ENCODE measurements at places on chromosomes 2 and 18.

GRCh38 chr2:30334762-30335363 lies 103.5 kb downstream of the LBH start:
- DNase-seq, result no peak

DNA sequence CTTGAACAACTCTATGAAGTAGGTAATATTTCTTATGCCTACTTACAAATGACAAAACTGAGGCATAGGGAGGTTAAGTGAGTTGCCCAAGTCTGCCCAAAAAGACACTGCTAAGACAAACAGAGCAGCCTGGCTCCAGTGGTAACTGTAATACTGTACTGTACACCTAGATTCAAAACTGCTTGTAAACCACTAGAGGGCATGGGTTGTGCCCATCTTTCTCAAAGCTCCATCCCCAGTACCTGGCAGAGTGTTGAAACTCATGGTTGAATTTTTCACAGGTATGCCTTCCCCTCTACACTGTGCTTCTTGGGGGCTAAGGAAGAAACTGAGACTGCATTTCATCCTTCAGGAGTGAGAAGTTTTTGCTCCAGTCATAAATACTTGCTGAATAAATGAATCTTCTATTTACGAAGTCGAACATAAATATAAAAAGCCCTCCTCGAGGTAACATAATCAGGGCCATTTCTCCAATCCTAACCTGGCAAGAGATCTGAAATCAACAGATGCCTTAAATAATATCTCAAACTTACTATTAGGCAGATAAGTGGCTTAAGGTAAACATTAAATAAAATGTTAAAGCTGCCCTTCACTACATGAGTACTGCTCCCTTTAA lies 2.0 kb downstream of the PPP4R1 start:
- no peak for DNase-seq

- DNase-seq, result no peak
Observed at GRCh38 chr18:13616041-13616440, 110.3 kb downstream of the FAM210A start.

GRCh38 chr2:133867166-133867565 lies 298.9 kb upstream of the NCKAP5 start:
- DNase-seq, result no peak

GRCh38 chr2:45713136-45713535 lies 61.7 kb downstream of the PRKCE start:
- no peak for DNase-seq

DNA sequence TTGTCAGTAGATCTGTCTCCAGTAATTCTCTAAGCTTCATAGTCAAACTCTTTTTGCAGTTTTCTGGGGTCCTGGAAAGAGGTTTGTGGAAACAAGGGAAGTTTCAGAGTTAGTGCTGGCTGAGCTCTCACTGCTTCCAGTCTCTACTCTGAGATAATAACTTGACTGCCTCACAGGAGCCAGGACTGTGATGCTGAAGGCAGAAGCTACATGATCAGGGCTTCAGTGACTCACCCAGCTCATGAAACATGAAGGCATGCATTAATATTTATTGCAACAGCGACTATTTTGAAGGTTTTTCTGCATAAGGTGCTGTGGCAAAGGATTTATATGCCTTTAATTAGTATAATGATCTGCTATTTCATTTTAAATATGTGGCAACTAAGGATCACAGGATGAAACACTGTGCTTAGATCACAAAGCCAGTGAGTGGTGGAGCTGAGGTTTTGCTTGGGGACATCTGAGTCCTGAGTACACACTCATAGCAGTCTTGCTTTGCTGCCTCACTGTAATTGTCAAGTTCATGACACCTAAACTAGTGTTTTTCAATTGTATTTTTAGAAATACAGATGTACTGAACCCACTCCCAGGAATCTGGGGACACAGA lies 448.4 kb upstream of the GCFC2 start:
- no peak for DNase-seq

DNA sequence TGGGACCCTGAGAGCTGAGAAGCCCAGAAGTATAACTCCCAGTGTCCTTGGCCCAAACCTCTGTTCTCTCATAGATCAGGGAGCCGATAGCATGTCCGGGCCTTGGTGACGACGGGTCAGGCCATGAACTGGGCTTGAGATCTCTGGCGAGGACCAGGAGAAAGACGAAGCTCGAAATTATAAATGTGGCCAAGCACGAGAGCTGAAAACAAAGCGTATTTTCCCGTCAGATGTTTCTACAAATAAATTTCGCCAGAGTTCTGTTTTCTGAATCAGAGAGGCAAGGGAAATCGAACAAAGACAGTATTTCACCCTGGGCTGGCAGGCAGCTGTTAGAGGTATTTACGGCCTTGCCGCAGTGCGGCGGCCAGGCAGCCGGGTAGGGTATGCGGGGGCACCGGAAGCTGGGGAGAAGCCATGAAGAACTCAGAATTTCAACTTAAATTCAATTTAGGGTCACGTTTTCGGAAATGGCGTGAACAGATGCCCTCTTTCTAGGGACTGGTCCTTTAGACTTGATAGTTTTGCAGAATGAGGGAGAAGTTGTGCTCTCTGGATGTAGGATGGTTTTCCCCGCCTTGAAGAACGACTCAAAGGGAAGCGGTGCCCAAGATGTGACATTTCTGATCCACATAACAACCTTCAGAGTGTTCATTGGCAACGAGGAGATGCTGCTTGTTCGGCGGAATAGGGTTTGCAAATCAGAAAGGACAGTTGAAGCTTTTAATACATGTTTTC lies 9.6 kb downstream of the HOXD8 start:
- no peak for DNase-seq

DNA sequence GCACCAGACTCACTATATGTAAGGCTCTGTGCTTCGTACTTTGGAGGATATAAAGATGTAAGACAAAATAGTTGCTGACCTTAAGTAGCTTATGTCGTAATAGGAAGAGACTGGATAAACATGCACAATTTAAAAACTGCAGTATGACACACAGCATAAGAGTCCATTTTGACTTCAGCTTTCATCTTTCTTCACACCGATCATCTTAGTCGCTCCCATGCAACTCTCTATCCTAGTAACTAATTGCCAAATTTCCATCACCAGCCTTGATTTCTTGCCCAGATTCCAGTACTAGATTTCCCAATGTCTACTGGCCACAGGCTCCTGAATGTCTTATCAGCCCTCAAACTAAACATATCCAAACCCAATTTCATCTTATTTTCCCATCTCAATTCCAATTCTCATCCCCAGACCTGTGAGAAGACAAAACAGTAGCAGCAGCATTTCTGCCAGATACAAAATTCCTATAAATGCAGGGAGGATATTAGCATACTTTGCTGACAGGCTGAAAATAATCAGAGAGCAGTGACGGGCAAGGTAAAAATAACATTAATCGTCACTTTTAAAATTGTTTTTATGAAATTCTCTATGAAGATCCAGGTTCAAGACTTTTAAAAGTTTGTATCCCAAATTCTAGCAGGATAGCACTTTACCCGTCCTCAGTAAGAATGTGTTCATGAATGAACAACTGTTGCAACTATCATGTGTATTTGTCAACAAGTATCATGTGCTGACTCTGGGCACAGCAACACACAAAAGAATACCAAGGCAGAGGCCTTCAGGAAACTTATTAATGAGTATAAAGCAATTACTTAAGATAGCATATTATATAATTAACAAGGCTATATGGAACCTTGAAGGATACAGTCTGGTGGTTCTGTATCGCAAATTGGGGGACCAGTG lies 42.2 kb downstream of the KIDINS220 start:
- no peak for DNase-seq

DNA sequence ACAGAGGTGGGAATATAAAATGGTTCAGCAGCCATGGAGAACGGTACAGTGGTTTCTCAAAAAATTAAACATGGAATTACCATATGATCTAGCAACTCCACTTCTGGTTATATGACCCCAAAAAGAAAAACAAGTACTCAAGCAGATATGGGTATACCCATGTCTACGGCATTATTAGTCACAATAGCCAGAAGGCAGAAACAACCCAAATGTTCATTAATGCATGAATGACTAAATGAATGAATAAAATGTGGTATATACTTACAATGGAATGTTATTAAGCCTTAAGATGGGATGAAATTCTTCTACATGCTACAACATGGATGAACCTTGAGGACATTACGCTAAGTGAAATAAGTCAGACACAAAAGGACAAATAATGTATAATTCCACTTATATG lies 266.8 kb upstream of the FBXO11 start:
- DNase-seq, result no peak

DNA sequence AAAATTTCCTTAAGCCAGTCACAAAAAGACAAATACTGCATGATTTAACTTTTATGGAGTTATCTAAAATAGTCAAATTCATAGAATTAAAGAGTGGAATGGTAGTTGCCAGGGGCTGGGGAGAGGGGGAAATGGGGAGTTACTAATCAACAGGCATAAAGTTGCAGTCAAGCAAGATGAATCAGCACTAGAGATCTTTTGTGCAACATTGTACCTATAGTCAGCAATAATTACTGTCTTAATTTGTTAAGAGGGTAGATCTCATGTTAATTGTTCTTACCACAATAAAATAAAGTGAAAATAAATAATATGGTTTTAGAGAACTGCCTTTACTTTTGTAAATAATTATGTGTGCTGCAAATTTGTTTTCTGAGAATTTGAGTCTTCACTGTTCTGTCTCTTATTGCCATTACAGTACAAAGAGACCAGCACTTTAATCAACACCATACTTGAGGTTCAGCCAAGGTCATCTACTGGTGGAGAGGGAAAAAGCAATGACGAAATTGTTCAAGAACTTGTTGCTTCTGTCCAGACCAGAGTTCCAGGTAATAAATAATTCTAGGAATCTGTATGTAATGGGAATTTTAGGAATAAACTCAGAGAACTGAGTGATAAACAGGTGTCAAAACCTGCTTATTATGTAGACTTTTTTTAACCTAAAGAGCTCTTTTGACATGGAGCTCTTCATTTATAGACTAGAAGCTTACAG lies 75.5 kb downstream of the TRABD2A start:
- DNase-seq, result no peak

- no peak for DNase-seq
Observed at GRCh38 chr2:179682756-179683155, 178.7 kb downstream of the ZNF385B start.

DNA sequence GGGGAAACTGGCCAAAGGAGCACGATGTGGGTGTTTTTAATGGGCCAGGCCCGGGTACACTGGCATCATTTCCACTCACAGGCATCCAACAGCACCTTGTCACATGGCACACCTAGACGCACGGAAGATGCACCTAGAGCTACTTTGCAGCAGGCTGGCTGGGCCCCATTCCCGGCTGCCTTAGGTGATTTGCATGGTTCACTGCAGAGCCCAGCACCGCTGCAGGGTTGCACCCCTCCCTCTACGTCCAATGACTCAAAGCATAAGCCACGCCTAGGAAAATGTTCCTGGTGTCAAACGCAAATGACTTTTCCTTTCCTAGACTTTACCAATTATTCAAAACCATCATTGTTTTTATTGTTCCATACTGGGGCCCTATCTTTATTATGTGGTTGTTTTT lies 222.9 kb downstream of the EIPR1 start:
- DNase-seq, result no peak

GRCh38 chr18:67513280-67513679 lies 3.2 kb downstream of the DSEL start:
- DNase-seq, result no peak

DNA sequence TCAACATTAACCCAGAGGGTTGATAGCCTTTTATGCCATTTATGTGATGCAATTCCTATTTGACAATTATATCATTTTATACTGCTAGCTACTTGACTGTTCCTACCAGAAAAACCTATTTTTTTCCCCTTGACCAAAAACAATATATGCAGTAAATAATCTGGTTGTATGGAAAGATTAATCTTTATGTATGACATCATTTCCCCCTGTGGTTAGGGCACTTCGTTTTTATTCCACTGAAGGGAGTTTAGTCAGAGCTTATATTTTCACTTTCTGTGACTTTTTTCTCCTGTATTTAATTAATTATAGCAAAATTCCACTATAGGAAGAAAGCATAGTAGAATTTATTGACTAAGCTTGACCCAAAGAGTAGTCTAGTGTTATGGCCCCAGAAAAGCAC lies 107.6 kb downstream of the HAUS1 start:
- DNase-seq, result no peak

DNA sequence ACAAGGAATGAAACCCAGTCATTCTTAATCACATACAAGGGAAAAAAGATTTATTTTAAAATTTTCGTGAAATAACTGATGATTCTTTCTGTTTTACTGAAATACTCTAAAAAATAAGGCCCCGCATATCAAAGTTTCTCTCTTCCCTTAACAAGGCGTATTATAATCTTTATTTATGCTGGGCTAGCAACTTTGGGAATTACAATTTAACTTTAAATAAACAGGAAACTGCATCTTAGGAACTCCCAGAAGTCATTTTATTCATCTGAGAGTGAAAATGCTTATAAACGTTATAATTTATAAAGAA lies 166.7 kb downstream of the TCF4 start:
- DNase-seq, result no peak

DNA sequence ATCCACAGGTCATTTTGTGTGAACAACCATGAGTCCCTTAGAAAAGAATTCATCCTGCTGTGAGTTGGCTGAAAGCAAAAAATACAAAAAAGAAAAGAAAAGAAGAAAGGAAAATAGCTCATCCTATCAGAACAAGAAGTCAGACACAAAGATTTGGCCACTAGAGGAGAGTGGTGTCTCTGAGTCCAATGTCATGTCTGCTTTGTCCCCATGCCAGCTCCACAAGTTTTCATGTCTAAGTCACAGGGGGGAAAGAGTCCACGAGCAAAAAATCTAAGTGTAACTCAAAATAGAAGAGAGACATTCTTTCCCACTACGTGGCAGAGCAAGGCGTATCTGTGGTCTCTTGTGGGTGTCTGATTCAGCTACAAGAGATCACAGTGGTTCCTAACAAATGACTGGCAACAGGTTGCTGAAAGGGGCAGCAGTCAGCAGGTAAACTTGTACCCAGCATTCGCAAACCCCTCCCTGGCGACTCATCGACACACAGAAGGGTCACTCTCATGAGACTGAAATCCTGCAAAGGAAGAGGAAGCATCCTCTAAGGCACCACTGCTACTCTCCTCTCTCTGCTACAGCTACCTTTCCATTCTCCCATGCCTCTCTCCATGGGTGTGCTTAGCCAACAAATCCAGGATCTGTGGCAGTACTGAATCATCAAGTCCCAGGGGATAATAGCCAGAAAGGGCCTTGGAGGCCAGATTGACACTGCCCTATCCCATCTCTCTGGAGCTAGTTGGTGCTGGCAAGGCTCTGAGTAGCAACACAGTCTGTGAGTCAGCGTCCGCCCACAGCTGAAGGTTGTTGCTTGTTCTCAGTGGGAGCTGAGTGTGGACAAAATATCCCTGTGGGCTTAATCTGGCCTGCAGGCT lies 123.0 kb upstream of the SLC39A10 start:
- peak; percentile 30 for DNase-seq

- DNase-seq, result no peak
Observed at GRCh38 chr18:52888014-52888413, 548.0 kb downstream of the DCC start.

- DNase-seq, result no peak
Observed at GRCh38 chr2:54589340-54590215, 133.5 kb downstream of the SPTBN1 start.

- DNase-seq, result no peak
Observed at GRCh38 chr2:68386365-68386764, 21.3 kb downstream of the PLEK start.

DNA sequence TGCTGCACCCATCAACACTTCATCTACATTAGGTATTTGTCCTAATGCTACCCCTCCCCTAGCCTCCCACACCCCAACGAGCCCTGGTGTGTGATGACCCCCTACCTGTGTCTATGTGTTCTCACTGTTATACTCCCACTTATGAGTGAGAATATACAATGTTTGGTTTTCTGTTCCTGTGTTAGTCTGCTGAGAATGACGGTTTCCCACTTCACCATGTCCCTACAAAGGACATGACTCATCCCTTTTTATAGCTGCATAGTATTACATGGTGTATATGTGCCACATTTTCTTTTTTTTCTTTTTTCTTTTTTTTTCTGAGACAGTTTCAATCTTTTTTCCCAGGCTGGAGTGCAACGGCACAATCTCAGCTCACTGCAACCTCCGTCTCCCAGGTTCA lies 284.1 kb upstream of the CYP26B1 start:
- DNase-seq, result no peak

All from stimulated activated CD8-positive, alpha-beta memory T cell treated with anti-CD3 and anti-CD28 coated beads, Interleukin-15, amount 100 ng/mL, for 24 hours (primary cell).